DMS153 (cell line): ENCODE measurements at places on chromosomes 5 and 9.
A peak's percentile ranks its signal among the peaks of the same experiment; 100 is the strongest.

DNA sequence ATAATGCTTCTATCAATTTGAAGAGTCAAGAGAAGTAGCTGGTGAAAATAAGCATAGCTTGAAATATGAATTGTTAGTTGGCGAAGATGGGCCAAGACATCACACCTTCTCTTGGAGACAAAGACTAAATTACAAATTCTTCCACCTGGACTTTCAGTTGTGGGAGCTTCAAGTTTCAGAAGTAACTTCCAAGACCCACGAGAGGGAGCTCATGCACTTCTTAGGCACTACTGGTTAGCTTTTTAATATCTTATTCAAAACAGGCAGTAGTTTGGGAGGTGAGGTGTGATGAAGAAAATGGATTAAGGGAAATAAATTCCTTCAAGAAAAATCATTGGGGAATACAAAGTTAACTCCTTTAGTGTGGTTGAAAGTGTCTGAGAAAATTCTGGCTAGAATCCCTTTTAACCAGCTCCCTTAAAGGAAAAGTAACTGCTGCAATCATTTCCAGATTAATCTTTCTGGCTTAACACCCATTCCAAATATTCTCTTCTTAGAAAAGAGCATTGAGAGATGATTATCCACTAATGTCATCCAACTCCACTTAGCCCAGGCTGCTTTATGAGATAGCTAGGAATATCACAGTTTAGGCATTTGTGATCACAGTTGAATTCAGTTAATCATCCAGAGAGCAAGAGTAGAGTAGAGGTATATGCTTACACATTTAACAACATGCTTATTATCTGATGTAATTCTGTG, 139.5 kb upstream of the DMRTA1 start:
- DNase-seq, result peak; percentile 33

DNA sequence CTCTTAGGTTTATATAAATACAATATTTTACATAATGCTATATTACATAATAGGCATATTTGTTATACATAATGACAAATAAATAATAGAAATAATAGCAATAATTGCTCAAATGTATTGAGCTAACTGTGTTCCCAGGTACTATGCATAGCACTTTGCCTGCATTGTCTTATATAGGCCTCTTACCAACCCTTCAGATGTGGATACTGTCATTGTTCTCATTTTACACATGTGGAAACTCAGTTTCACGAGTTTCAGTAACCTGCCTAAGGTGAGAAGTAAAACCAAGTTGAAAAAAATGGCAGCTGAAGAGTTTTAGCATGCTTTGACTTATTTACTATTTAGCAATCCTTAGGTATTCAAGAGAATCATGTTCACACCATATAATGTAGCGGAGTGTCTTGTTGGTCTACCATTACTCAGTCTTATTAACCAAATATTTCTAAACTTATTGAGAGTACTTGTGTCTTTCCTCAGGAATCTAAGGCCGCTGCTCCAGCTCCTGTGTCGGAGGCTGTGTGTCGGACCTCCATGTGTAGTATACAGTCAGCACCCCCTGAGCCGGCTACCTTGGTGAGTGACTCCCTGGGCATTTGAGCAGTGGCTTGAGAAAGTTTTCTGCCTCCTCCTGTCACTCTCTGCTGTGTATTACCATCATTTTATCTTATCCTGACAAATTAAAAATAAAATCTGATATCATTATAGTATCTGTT, 57.5 kb downstream of the ERAP1 start:
- DNase-seq, result no peak

DNA sequence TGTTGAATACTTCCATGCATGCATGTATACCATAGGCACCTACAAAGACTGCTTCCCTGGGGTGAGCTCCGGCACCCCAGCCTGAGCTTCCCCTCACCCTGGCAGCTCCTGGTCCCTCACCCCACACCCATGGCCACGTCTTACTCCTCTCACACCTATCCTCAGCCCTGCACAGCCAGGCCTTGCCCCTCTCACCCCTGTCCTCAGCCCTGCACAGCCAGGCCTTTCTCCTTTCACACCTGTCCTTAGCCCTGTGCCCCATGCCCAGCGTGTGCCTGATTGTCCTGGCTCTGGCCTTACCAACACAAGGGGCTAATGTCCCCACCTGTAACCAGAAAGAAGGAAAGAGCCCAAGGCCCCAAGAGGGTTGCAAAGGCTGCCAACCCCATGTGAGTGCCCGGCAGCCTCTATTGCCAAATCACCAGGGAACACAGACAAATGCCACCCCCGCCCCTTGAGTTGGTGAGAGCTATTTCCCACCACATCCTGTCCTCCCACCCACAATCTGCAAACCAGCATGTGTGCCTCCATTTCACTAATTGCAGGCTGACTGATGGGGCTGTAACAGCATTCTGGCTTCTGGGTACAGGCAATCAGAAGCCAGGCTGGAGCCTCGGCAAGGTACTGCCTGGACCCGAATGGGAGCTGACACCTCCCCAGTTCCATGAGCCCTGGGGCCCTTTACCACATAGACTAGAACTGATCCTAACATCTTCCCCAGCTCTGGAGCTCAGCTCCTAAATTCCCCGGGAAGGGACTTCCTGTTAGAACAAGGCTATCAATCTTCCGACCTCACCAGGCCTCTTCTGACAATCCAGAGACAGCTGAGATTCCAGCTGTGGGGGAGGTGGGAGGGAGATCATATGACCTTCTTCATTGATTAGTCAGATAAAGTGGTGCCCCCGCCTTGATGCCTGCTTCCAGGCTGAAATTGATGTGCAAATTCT, 78.2 kb downstream of the FAM114A2 start:
- no peak for DNase-seq

DNA sequence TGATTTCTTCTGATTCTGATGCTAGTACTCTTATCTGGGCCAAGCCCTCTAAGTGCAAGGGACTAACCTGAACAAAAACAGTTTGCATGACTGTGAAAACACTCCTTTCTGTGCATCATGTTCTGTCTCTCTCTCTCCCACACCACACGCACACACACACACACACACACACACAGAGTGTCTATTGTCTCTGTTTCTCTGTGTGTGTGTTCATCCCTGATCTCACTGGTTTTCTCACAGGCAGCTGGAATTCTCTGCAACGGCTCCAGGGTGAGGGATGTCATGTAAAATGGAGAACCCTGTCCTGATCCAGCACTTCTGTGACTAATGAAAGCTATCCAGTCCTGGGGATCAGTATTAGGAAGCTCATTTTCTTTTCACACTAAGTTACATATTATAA, 453.1 kb upstream of the RGMB start:
- DNase-seq, result no peak

DNA sequence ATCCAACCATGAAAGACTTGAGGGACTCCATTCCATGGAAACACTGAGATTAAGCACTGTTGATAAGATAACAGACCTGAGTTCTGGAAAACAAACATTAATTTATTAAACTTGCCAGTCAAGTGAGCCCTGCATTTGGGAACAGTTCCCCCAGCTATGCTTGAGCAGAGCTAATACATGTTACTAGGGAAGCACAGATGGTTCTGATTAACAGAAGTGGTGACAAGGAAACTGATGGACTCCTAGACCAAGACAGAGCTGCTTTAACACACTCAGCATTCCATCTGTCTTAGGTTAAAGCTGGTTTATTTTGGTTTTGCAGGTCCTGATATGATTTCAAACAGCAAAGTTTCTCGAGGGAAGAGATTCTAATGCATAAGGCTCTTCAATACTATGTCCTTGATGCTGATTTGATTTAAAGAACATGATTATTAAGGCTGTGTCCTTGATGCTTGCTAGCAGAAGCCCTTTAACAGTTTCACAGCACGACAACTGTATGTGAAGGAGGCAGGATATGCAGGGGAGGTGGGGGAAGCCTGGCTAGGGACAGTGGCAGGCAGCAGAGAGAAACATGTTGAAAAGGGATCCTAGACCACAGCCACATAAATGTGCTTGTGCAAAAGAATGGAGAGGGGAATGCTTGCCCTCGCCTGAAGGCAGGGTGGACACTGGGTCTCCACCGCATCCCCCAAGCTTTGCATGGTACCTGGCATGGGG, 66.2 kb downstream of the ACTBL2 start:
- DNase-seq, result no peak

- DNase-seq, result no peak
Observed at GRCh38 chr5:91206734-91207133, 176.4 kb downstream of the ARRDC3 start.

DNA sequence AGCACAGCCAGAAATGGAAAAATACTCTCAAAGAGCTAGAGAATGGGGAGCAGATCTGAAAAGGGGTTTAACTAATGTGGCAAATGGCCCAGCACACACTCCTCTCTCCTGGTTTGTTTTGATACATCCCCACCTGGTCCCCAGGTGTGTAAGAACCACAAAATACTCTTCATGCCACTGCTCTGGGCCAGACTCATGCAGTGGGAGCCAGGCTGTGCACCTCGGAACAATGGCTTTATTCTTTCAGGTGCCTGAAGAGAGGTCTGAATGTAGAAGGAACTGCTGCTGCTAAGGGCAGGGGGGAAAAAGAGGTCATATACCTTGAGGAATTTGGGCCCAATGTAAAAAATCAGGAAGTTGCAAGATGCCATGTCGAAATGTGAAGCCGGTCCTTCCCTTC, 123.9 kb upstream of the ADAMTSL1 start:
- DNase-seq, result no peak

DNA sequence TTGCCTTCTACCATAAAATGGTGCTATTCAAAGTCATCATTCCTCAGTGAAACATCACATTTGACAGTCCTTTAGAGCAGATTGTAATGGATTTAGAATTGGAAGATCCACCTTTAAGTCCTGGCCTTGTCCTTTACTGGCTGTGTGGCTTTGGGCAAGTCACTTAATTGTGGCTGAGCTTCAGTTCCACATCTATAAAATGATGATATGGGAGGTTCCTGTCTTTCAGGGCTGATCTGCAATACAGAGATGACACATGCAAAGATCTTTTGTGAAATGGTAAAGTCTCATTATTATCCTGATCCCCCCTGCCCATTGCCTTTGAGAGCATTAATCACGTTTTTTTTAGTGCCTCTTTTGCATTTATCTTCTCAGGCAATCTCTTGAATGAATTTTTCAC, 58.2 kb downstream of the ZFAND5 start:
- DNase-seq, result no peak

DNA sequence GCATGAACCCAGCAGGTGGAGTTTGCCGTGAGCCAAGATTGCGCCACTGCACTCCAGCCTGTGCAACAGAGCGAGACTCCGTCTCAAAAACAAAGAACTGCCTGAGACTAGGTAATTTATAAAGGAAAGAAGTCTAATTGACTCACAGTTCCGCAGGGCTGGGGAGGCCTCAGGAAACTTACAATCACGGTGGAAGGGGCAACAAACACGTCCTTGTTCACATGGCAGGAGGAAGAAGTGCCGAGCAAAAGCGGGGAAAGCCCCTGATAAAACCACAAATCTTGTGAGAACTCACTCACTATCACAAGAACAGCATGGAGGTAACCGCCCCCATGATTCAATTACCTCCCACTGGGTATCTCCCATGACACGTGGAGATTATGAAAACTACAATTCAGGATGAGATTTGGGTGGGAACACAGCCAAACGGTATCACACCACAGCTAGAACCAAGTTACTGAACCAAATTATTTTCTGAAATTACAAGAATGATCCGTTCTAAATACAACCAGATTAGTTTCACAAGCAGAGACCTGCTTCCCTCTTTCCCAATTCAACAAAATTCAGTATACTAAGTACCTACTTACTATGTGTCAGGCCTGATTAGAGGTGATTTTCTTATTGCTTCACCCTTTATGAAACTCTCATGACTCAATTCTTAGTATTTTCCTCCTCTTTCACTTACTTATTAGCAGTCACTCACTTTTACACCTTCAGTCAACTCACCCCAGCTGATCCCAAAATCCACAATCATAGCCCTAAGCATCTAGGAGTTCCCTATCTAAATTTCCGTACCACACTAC, 8.4 kb downstream of the UBTD2 start:
- no peak for DNase-seq

- no peak for DNase-seq
Observed at GRCh38 chr5:71522151-71522550, 65.0 kb upstream of the MCCC2 start.

DNA sequence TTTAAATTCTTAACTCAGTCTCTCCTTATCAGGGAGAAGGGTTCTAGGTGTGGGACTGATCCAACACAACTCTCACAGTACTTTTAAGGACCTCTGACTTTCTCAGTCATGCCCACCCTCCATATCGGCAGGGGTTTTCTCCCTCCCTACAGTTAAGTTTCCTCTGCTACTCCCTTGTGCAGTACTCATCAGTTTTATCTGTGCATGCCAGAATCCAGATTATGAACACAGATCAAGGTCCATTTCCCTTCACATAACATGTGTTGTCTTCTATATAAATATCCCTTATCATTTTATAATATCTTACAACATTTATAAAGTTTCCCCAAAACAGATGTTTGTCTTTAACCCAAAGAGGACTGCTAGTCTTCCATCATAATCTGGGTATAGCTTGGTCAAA, 986.5 kb upstream of the ARRDC3 start:
- no peak for DNase-seq

DNA sequence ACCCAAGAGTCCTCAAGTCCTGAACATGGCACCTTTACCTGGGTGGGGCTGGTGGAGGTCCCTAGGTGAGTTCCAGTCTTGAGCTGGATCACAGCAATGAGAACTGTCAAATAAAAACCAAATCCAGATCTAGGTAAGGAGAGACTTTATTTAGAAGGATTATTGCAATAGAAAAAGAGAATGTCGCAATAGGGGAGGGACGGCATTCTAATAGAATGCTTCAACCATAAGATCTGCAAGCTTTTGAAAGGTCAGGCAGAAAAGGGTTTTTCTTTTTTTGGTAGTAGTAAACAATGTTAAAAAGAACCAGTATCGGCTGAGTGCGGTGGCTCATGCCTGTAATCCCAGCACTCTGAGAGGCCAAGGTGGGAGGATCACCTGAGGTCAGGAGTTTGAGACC, 5.2 kb upstream of the GCNT1 start:
- DNase-seq, result no peak
